Hypothalamus (tissue), 51 donors: ENCODE measurements at places on chromosomes 12 and 14.

DNA sequence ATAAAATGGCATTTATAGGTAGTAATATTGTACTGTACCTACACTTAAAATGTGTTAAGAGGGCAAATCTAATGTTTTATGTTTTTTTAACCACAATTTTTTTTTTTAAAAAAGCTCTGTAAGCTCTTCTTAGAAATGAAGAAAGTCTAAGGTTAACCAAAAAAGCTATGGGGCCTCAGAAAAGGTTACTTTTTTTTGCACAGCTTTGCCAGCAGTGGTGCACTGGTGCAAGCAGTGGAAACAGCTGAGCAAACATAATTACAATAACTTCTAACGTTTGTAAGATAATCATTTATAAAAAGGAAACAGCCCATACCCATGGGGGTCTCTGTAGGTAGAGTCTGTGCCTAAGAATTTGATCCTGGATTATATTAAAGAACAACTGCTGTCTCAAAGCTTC, 85.1 kb upstream of the NID2 start:
- DNase-seq: no peak

DNA sequence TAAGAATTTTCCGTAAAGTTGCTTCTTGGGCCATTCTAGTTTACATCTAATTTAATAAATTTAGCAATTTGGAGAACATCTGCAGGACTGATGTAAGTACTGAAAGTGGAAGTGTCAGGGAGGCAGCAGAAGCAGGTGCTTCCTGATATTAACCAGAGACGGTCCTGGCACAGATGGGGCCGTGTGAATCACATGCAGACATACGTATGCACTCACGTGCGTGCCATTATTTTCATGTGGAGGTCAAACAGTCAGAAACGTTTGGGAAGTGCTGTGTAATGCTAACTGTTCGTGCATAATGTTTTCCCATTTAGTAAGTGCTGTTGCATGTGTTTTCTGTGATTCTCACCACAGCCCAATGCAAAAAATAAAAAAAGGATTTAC, 87.8 kb upstream of the DYNC1H1 start:
- DNase-seq: no peak

DNA sequence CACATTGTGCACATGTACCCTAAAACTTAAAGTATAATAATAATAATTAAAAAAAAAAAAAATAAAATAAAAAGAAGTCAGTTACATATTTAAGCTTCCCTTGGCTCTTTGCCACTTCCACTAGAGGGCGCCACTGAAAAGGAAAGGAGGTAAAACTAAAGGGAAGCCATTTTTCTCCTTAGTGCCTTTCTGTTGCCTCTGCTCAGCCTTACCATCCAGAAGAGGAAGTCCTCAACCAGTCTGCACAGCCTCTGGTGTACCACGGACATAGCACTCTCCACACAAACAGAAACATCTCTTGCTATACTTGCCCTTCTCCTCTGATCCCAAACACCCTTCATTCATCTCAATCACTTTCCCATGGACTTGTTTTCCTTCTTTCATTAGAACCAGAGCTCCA, 169.0 kb upstream of the EEA1 start:
- DNase-seq: no peak

DNA sequence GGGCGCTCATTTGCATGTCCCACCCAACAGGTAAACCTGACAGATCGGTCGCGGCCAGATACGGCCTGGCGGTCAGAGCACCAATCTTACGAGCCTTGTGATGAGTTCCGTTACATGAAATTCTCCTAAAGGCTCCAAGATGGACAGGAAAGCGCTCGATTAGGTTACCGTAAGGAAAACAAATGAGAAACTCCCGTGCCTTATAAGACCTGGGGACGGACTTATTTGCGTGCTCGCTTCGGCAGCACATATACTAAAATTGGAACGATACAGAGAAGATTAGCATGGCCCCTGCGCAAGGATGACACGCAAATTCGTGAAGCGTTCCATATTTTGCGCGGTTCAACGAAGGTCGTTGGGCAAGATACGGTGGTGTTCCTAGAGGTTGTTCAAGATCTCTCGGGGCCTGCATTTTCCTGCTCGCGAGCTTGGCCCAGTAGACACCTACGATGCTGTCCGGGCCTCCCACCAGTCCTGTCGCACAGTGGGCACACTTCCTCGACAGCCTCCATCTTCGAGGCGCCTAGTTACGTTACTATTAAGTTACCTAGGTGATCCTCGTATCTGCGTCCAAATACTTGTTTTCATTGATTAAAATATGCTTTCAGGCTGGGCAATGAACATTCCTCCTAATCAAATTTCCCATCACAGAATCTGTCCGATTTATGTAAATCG, at the start of gene RNU6-7:
TSS of gene RNU6-7 (plus strand) at position 230 of the 675 bp plus-strand sequence.
- no peak for DNase-seq

- no peak for DNase-seq
Measured at GRCh38 chr12:6952863-6953441, 1.8 kb downstream of the PTPN6 start.

GRCh38 chr12:57370696-57371095, 60.1 kb downstream of the R3HDM2 start:
- no peak for DNase-seq

DNA sequence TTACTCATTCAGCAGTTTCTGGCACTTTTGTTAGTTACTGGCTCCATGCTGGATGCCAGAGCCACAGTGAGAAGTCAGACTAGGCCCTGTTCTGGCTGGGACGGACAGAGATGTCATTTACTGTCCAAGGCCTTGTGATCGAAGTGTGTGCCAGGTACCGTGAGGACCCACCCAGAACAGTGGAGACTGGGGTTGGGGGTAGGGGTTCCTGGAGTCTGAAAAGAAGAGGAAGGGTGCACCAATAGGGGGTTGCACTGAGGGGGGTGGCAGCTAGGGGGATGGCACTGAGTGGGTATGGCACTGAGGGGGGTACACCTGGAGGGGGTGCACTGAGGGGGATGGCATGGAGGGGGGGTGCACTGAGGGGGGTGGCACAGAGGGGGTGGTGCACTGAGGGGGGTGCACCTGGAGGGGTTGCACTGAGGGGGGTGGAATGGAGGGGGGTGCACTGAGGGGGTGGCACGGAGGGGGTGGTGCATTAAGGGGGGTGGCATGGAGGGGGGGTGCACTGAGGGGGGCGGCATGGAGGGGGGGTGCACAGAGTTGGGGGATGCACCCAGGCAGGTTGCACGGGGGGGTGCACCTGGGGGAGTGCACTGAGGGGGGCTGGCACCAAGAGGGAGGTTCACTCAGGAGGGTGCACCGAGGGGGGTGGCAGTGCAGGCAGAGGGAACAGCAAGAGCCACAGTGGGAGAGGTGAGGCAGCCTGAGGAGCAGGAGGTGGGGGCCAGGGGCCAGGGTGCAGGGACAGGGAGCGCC, 10.6 kb upstream of the CYP46A1 start:
- DNase-seq: no peak

DNA sequence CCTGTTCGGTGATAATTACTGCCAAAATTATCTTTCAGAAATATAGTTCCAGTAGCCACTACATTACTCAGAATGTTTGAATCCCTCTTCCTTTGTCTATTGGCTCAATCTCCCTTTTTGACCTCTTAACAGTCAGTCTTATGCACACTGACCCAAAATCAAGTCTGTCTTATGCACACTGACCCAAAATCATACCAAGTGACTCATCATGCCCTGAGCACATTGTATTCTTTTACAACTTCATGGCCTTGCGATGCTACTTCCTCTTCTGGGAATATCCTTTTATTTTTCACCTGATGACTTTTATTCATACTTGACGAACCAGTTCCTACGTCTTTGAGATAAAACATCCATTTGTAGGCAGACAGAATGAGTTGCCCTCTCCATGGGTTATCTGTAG, 182.3 kb downstream of the NPAS3 start:
- no peak for DNase-seq

DNA sequence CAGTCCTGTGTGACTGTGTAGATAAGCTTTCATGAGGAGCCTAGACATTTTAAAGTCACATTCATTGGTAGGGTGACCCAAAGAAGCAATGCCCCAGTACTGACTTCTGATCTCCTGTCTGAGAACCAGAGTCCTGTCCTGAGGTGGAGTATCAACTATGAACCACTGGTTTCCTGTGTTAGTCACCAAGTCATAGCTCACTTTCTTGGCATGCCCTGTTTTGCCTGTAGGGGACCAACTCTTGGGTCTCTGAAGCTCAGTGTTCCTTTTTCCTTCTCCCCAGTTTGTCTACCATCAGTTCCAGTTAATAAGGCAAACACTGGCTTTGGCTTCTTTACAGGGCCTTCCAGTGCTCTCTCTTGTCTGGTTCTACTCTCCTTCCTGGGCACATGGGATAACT, 97.4 kb downstream of the C12orf75 start:
- no peak for DNase-seq

DNA sequence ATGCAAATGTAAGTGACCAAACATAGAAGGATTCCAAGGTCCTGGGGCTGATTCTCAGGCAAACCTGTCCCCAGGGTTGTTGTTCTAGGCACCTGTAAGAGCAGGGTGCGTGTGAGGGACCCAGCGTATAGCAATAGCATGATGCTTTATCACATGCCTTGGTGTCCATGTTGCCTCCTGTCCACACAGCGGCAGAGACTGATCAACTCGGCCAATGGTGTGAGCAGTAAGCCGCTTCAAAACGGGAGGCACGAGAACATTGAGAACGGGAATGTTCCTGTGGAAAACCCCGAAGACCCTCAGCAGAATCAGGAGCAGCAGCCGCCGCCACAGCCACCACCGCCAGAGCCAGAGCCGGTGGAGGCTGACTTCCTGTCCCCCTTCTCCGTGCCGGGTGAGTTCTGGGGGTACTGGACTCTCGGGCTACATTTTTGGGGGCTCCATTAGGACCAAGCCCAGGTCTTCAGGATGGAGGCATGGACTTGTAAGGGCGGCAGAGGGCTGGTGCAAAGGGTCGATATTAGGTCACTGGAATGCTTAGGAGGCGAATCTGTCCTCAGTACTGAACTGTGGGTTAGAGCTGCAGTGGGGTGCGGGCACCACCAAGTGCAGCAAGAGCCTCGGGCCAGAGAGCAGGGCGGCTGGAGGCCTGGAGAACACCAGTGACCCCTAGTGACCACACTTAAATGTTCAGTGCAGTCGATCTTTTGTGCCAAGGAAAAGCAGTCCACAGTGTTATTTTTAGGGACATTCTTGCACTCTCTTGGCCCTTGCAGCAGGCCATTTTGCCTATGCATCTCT, 57.2 kb upstream of the RIN3 start:
- DNase-seq: no peak
